ENCODE measurements at places on chromosomes 3 and 15.
A peak's percentile ranks its signal among the peaks of the same experiment; 100 is the strongest.

GRCh38 chr15:101070502-101071273, 151.5 kb downstream of the LRRK1 start:
- no peak for DNase-seq

GRCh38 chr3:172713316-172713715, 2.4 kb upstream of the NCEH1 start:
- no peak for DNase-seq

- no peak for DNase-seq
These were observed 289.1 kb upstream of the DNAJC19 start for GRCh38 chr3:181278468-181279238.

GRCh38 chr3:126448136-126448892, 27.4 kb downstream of the ZXDC start:
- DNase-seq = no peak

DNA sequence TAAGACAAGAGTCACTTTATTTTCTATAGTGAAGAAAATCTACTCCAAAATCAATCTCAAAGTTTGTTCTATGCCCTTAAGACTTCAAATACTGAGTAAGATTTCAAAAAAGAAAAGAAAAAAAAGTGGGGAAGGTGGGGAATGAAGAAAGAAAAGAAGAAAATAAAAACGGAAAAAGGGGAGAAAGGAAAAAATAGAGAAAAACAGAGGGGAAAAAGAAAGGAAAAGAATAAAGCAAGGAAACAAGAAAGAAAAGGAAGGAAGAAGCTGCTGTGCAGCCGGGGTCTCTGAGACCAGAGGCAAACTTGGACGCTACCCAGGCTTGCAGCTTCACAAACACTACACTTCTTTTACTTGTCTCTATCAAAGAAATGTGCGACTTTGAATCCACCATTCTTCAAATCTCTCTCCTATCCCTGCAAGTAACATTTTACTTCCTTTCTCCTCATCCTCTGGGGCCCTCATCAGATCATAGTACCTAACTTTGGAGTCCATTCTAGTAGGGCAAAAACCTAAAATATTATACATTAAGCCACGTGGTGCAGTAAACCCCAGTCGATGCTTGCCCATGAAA, 279.8 kb downstream of the FOXP1 start:
- DNase-seq = no peak

- no peak for DNase-seq
These were observed 45.6 kb downstream of the TLE3 start for GRCh38 chr15:70051948-70052633.

- DNase-seq = no peak
These were observed 29.3 kb downstream of the GRAMD2A start for GRCh38 chr15:72168131-72168807.

GRCh38 chr3:71425491-71426071, 157.9 kb downstream of the FOXP1 start:
- no peak for DNase-seq

DNA sequence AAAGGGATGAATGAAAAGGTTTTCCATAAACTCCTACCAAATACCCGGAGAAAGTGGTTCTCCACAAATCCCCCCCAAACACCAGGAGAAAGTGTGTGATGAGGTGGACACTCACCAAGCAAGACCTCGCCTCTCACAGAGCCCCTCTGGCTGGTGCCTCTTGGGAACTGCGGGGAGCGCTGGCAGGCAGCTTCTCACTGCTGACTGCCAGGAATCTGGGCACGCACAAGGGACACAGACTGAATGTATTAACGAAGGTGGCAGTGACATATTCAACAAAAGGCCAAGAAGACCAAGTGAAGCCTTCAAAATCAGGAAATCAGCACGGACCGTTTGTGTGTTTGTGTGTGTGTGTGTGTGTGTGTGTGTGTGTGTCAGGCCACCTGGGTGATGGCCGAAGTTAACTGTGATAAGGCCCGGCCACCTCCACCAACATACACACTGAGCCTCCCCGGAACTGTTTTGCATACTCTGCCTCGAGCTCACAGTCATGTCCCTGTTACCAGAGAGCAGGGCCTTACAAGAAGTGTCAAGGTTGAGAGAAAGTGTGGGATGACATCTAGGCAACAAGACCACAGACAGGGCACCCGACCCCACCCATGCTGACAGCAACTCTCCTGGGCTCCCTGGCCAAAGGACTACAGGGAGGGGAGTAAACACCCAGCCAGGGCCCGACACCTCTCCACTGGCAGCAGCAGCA, 18.0 kb downstream of the ATP10A start:
- DNase-seq = no peak

DNA sequence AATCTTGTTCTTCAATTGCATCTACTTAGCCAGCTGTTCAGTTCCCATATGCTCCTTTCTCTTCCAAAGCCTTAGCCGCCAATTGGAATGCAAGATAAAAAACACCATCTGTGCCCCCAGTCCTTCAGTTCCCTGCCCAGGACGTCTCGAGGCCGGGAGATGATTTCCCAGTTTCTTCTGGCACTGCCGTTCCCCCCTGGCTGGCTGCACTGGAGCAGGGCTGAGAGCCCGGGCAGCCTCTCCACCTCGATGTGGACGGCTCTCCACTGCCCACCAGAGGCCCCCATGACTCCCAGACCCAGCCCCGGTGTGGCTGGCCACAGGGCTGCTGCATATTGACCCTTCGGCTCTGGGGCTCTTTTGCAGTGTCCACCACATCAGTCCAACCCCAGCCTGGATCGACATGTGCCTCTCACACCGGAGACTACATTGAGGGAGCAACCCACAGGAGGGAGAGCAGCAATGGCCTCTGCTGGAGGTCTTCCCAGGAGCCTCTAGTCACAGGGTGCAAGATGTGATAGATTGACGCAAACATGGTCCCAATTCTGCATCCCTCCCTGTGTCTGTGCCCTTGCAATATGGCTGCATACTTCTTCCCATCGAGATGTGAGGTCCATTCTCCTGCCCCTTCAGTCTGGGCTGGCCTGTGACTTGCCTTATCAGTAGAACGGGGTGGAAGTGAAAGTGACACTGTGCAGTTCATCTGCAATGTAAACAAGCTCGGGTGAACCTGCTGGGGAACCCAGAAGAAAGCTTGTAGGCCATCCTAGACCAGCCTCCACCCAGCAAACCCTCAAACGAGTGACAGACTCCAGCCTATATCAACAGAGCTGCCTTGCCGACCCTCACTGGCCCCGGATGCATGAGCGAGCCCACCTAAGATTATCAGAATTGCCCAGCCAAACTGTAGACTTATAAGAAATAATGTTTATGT, 52.3 kb upstream of the PRR20G start:
- no peak for DNase-seq

- no peak for DNase-seq
These were observed 11.0 kb upstream of the BFSP2 start for GRCh38 chr3:133388696-133389395.

DNA sequence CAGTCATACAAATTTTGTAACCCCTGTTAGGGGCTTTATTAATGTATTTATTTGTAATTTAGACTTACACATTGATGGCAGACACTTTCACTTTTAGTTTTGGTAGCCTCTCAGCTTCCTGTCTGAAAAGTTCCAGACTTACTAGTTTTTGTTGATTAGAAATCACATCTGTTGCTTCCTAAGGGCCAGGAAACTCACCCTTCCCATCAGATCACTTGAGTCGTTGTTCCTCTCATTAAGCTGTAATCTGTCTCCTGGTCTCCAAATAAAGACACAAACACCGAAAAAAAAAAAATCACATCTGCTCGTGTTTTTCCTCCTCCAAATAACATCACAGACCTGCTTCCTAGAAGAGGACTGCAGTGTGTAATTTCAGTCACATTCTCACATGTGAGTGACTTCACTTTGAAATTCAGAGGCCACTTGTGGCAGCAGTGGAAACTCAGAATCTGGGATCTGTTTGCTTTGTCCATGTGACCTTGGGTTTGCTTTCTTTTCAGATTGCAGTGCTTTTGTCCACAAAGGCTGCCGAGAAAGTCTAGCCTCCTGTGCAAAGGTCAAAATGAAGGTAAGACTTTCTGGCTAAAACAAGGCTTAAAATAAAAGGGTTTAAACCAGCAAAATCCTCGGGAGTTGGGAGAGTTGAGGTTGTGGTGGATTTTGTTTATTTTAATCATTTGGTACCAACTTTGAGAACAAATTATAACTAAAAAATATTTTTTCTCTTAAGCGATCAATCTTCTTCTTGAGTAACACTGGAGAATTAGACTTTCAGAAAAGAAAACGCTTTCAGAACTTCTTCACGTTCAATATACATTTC, 87.0 kb downstream of the KLHL25 start:
- peak; percentile 64 for DNase-seq

GRCh38 chr3:47243419-47244147, 39.0 kb downstream of the KIF9 start:
- no peak for DNase-seq

DNA sequence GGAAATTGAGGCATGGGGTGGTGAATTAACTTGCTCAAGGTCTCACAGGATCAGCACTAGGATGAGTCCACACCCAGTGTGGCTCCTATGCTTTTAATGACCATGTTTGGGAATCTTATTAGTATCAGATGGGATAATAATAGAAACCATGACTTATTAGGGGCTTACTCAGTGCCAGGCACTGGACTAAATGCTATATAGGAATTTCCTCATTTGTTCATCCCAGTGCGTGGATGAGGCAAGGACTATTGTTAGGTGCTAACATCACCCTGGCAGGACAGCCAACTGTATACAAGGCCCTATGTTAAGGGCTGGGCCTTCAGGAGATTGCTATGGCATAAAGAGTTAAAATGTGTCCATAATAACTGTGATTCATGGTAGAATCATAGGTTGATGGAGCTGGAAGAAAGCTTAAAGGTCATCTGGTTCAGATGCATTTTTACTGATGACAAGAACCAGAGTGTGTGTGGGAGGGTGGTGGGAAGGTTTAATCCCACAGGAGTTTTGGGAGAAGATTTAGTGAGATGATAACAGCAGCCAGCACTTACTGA, 4.7 kb upstream of the FEM1B start:
- no peak for DNase-seq

DNA sequence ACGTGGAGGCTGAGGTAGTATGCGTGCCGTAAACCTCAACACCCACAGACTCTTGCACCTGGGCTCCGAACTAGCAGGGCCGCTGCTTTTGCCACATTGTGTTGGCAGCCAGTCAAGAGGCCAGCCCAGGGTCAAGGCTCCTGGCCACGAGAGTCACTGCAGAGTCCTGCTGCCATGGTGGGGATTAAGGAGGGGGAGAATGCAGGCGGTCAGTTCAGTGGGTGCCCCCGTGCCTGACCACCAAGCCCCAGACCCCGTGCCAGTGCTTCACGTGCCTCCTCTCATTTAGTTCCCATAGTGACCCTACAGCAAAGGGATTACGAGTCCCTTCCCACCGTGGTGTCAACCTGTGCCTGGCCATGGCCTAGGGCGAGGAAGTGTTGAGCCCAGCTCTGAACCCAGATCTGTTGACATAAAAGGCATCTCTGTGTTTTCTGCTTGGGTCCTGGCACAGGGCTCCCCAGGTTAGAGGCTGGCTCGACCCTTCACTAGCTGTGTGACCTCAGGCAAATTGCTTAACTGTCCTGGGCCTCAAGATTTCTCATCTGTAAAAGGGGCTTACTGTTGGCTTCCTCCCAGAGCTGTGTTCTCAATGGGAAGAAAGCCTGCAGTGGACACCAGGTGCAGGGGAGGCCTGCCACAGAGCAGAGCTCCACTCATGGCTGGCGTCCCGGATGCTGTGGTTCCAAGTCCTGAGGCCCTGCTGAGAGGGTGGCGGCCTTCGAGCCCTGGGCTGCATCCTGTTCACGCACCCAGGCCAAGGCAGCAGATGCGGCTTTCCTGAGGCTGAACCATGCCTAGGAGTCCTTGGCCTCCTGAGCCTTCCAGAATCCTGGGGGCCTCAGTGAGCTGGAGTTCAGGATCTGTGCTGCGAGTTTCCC, 32.8 kb downstream of the FBLN2 start:
- DNase-seq = no peak

DNA sequence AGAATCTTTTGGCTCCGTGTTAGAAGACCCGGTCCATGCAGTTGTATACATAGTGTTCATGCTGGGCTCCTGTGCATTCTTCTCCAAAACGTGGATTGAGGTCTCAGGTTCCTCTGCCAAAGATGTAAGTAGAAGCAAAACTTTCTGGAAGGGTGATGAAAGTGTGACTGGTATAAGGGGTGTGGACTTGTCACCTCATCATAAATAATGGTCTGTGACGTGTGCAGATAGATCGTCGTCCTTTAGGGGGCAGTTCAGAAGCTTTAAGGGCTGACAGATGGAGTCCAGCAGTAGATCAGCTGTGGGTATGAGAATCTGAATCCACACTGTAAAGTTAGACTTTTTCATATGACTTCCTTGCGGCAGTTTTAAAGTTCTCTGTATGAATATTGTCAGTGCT, 15.3 kb downstream of the SEC61A1 start:
- DNase-seq = no peak

- no peak for DNase-seq
These were observed 22.1 kb upstream of the SH3BP5 start for GRCh38 chr3:15354485-15354884.

DNA sequence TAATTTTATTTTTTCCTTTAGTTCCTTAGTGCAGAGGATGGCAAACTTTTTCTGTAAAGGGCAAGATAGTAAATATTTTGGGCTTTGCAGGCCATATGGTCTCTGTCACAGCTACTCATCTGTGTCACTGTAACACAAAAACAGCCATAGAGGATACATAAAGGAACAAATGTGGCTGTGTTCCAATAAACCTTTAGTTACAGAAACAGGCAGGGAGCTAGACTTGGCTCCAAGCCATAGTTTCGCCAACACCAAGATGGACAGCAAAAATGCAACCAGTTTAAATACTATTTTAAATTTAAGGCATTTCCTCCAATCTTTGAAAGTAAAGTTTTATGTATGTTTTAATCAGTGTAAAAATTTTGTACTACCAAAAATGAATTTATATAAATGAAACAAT, 753.4 kb downstream of the FHIT start:
- DNase-seq = no peak

DNA sequence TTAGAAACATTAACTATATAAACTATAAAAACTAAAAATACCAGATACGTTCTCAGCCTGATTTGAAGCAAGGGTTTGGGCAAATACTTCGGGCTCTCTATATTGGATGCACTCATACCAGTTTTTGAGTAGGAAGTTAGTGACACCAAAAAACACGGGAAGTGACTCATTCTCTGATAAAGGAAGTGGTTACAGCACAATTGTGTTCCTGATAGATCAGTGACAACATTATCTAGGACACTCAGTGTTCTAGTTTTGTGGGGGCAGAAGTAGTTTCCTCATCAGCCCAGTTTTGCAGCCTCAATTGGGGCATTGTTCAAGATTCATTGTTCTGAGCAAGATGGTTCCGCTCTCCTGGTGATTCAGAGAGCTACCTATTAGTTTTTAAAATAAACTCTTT, 469.6 kb upstream of the DPPA4 start:
- peak; percentile 80 for DNase-seq

DNA sequence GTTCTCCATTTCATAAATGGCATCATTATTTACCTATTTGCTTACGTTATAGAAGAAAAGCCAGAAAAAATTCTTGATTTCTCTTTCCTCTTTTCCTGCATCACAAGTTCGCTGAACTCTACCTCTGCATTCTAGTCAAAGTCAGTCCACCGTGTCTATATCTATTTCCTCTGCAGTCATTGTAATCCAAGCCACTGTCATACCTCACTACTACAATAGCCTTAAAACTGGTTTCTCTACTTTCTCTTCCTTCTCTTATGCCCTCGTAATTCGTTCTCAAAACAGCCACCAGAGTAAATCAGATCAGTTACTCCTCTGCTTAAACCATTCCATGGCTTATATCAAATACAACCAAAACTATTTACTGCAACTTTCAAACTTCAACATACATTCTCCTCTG, 13.4 kb upstream of the FAM81A start:
- DNase-seq = no peak

GRCh38 chr15:71344316-71344715, 229.0 kb downstream of the THSD4 start:
- no peak for DNase-seq

- DNase-seq = no peak
These were observed 38.8 kb downstream of the PRKCD start for GRCh38 chr3:53199834-53200233.

GRCh38 chr3:161043336-161044035, 61.7 kb downstream of the B3GALNT1 start:
- no peak for DNase-seq

All from CD4-positive, alpha-beta T cell treated with Interleukin-1 beta for 1 hour (primary cell).